ENCODE measurements at places on chromosomes 3 and 15. TPM values are rescaled to one million over a fixed set of nuclear protein-coding genes. Genes with fewer than 3 reads are reported as not detected.

The C2CD4A gene
- total RNA-seq = 0.02 TPM

The GASK1A gene
- total RNA-seq = not detected

The SLC51A gene
- total RNA-seq = not detected

The SCG5 gene
- 2.2 TPM for total RNA-seq

The ANKUB1 gene
- not detected for total RNA-seq

The TRIM42 gene
- total RNA-seq = not detected

The PLSCR2 gene
- not detected for total RNA-seq

The MAGI1 gene
- 4.5 TPM for total RNA-seq

The CDHR4 gene
- total RNA-seq = 0.30 TPM

The TICRR gene
- total RNA-seq = 15.9 TPM

The IQCF5 gene
- total RNA-seq = not detected

The IL5RA gene
- total RNA-seq = not detected

The MESP2 gene
- 0.62 TPM for total RNA-seq

The MYRIP gene
- total RNA-seq = not detected

The STRIT1 gene
- not detected for total RNA-seq

The SPATA16 gene
- not detected for total RNA-seq

The PLA1A gene
- 0.45 TPM for total RNA-seq

The PPP1R14D gene
- 0.28 TPM for total RNA-seq

The HTR3E gene
- not detected for total RNA-seq

The PFN2 gene
- total RNA-seq = 169 TPM

Data from A549 treated with DMSO at 1 μM for 4 hours (cell line).